H9 (cell line): ENCODE measurements at places on chromosomes 1 and 21. TPM values are rescaled to one million over a fixed set of nuclear protein-coding genes. Genes with fewer than 3 reads are reported as not detected.

Gene EYA3
- total RNA-seq: 30.0 and 32.7 TPM in 2 replicates

Gene PIGC
- total RNA-seq: 17.5 and 18.8 TPM in 2 replicates

Gene LCK
- total RNA-seq: 37.0 and 37.6 TPM in 2 replicates

- DNase-seq: no peak
- H3K4me3 ChIP-seq: no peak overlapping the region
- H3K36me3 ChIP-seq: peaks cover 20% of the 10 kb centered on the region
- H3K4me1 ChIP-seq: no peaks in the 10 kb centered on the region
- no peak overlapping the region for H3K27ac ChIP-seq
Measured at GRCh38 chr1:23964235-23964668, 4.6 kb downstream of the PNRC2 start.

GRCh38 chr1:24884751-24885150, 45.3 kb downstream of the RUNX3 start:
- H3K4me1 ChIP-seq: no peaks in the 10 kb centered on the region
- DNase-seq: no peak
- H3K36me3 ChIP-seq: no peaks in the 10 kb centered on the region
- no peak overlapping the region for H3K27ac ChIP-seq
- no peak overlapping the region for H3K4me3 ChIP-seq

Gene TSNAX
- total RNA-seq: 39.8 and 39.9 TPM in 2 replicates

Gene PSRC1
- total RNA-seq: 60.3 and 63.0 TPM in 2 replicates
